ENCODE measurements at places on chromosomes 11 and 22.

DNA sequence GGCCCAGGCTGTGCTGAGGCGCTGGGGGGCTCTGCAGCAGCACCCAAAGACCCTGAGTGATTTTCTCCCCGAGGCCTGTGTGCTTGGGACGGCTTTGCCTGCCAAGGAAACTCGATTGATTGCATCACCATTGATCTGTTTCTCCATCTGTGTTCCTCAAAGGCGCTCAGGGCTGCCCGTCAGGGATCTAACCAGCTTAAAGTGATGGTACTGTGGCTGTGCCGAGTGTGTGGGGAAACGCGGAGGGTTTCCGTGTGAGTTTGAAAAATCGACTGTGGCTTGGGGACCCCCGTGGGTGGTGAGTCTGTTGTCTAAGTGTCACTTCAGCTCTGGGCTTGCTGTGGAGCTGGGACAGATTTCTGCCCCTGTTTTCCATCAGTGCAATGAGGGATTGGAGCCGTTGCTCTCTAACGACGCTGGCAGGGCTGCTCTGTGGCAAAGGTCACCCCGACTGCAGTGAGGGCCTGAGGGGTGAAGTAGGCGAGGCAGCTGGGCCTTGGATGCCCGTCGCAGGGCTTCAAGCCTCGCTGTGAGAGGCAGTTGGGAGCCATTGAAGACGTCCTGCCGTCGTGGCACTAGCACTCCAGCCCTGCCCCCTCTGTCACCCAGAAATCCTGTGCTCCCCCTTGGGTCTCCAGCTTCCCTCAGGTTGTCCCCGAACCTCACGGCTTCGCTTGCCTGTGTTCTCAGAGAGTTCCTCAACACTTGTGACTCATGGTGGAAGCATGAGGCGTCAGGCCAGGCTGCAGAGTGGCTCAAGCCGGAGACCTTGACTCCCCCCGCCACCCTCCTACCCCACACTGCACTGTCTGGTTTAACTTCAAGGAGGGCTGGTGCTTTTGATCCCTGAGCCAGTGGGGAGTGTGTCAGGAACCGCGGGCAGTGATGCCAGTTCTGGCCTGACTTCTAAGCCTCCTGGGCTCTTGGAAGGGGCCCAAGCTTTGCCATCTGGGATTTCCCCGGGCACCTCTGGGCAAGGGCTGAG, 21.8 kb downstream of the CACNA1I start:
- DNase-seq: no peak

DNA sequence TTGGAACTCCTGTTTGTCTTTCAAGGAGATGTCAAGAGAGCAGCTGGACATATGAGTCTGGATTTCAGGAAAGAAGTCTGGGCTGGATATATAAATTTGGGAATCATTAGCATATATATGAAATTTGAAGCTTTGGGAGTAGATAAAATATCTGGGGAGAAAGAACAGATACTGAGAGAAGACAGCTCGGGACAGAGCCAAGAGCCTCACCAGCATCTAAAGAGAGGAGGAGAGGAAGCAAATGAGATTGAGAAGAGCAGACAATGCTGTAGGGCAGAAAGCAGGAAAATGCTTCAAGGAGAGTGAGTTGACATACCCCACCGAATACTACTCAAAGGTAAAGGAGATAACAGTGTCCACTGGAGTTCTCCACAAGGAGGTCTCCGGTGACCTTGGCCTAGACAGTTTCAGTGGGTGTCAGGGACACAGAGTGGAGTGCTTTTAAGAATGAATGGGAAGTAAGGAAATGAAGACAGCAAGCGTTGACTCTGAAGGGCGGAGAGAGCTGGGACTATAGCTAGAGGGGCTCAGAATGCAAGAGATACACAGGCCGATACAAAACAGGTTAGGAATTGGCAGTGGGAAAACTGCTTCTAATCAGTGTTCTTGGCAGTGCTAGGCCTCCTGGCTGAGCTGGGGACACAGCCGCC, 862 bp downstream of the APBB1 start:
- DNase-seq: no peak

DNA sequence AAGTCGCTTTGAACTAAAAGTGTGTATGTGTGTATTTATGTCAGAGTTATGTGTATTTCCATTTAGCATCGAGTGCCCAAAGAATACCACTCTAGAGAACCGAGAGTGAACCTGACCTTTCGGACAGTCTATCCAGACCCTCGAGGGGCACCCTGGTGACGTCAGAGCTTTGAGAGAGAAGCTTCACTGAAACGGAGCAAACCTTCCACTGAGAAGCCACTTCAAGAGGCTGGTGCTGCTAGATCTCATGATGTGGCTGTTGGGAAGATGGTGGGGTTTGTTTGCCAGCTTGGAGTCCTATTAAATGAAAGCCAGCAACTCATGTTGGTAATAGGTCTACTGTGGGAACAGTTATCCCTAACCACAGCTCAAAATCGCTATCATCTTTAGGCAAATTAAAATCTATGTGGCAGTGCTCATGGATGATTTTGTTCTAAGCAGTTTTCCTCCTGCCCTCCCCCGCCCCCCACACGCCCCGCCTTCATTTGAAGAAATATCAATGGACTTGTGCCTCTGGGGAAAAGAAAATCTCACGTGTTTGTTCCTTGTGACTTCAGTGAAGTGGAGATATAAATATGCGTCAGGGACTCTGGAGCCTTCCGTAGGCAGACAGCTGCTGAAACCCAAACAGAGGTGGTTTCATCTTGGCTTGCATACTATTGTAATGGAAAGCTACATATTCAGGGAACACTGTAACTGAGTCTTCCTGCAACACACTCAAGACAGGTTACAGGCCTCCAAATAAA, 22.4 kb upstream of the C11orf96 start:
- no peak for DNase-seq

DNA sequence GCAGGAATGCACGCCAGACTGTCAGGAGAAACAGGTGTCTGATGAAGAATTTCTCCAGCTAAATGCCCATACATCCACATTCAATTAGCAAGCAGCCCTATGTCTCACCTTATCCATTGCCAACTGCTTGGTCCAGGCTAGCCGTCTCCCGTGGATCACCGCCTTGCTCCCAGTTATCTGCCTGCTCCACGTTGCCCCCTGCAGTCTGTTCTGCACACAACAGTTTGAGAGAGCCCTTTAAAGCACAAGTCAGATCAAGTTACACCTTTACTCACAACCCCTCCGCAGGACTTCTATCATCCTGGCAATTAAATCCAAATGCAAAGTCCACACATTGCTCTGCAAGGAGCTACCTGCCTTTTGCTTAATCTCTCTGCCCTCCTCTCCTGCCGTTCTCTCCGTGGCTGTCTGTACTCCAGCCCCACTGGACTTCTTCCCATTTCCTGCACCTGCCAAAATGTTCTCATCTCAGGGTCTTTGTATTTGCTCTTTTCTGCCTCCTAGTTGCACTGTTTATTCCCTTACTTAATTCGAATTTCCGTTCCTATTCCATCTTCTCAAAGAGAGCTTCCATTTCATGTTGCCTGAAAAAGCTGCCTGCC, 185.3 kb upstream of the LARGE1 start:
- DNase-seq: no peak

DNA sequence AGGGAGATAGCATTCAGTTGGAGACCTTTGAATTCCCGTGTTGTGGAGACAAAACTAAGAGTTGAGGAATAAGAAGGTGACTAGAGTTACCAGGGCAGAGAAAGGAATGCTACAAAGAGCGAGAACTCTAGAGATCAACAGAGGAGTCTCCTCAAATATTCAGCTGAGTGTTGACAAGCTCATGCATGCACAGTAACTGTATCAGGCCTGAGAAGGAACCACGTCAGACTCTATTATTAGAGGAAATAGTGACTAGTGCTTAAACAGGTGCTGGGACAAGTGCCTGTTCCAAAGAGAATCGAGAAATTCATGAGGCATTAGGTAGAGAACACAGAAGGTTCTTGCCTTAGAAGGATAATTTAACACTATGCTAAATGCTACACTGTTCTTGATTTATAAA, 333.8 kb upstream of the CHORDC1 start:
- no peak for DNase-seq

GRCh38 chr11:87255589-87255988, 217.9 kb downstream of the TMEM135 start:
- DNase-seq: no peak

GRCh38 chr22:44814266-44815098, 62.1 kb downstream of the ARHGAP8 start:
- DNase-seq: no peak

GRCh38 chr11:118918128-118918685, 7.5 kb downstream of the BCL9L start:
- no peak for DNase-seq

DNA sequence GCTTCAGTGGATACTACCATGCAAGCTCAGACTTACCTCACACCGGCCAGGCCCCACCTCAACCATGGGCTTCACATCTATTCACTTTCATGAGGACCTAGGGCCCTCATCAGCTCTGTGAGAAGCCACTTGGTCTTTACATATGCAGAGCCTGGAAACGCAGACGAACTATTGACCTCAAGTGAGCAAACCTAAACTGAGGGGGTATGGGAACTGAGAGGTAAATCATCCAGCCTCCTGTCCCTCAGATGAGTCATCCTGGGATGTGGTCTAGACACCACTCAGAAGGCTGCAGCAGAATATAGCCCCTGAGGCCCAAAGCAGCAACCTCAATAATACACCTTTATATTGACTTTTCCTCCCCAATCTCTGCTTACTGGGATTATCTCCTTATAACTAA, 578.0 kb downstream of the INSC start:
- DNase-seq: no peak

DNA sequence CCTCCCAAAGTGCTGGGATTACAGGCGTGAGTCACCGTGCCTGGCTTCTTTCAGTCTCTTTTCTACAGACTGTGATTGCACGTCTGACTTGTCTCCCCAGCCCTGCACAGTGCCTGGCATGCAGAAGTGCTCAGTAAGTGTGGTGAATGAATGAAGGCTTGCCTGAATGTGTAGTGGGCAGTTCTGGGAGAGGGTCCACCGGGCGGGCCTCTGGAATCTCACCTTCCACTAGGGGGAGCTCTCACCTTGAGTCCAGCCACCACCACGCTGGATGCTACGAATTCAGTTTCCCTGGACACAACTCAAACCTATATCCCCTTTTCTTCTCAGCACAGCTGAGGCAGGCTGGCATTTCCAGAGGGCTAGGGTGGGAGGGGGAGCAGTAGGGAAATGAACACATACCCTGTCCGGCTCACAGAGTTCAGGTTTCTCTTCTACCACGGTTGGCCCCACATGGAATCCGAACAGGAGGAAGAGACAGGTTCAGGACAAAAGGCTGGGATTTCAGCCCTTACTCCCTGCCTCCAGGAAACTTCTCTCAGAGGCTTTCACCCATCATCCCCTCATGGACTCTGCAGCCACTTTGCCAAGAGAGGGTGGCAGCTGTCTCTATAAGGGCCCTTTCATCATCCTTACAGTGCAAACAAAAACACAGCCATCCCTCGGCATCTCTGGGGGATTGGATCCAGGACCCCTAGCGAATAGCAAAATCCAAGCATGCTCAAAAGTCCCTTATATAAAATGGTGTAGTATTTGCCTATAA, 86.8 kb downstream of the NECTIN1 start:
- DNase-seq: no peak

DNA sequence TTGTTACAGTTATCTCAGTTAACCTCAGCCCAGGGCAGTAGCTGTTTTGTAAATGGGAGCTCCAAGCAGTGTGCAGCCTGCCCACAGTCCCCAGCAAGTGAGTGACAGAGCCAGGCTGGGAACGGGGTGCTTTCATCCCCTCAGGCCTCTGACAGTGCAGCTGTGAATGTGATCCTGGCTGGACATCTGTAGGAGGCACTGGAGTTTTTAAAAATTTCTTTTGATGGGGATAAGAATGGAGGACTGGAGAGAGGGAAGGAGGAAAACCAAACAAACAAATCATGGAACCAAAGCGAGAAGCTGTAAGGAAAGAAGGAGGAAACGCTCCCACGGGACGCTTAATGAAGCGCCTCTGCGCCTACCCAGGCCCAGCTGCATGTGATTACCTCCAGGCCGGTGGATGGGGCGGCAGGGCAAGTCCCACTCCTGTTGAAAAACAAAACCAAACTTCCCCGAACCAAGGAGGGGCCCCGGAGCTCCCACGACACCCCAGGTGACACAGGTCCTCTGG, 40.6 kb downstream of the SCUBE1 start:
- DNase-seq: no peak

DNA sequence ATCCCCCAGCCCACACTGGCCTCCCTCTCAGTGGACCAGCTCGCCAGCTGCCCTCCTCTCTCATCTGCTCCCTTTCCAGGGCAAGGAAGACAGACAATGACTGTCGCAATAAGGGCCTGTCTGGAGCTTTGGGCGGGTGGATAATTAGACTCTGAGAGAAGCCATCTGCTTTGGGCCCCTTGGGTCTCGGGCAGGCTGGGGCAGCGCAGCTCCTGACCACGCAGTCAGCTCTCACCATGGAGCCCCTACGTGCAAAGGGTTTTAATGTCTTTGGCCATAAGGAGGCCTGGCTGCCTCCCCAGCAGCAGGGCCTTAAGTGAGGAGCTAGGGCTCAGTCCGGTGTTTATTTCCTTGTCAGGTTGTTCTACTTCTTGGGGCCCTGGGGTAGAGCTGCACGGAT, 153.9 kb downstream of the CHST1 start:
- DNase-seq: no peak

- no peak for DNase-seq
Measured at GRCh38 chr11:87804176-87804575, 371.1 kb downstream of the RAB38 start.

- DNase-seq: no peak
Measured at GRCh38 chr11:64569300-64569970, 21.6 kb upstream of the SLC22A12 start.

- DNase-seq: no peak
Measured at GRCh38 chr11:123681030-123681429, 26.6 kb upstream of the SCN3B start.

- DNase-seq: no peak
Measured at GRCh38 chr11:35010654-35011053, 94.2 kb downstream of the PDHX start.

- DNase-seq: no peak
Measured at GRCh38 chr11:132504501-132505041, 1027.7 kb downstream of the OPCML start.

DNA sequence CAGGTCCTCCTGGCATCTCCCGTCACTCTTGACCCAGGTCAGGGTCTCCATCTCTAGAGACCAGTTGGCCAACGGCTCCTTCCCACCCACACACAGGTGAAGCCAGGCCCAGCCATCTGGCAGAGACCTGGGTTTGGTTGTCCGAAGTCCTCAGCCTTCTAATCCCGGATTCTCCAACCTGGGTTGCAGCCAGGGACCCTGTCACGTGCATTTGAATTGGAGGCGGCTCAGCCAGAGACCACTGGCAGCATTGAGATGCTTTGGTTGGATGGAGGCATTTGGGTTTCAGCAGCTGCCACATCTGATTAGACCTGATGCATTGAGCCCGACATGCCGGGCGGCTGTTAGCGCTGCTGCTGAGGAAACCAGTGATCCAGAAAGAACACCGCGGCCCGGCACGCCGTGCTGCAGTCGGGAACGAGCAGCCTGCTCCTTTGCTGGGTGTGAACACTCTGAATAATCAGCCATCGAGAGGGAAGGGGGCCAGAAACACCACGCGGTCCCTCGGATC, 163.2 kb downstream of the BRD1 start:
- no peak for DNase-seq

DNA sequence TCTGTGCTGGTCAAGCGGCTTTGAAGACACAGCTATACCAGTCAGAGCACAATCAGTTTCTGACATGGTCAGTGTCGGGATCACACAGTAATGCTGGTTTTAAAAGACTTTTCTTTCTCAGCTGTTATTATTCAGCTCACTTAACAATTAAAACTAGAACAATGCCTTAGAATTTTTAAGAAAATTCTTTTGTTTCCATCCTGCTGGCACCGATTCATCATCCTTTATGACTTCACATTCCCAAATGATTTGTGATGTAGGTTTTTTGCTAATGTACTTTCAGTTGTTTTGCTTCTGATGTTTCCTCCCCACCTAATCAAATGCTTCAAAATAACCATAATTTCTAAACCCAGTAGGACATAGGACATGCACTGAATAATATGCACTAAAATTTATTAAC, 34.5 kb upstream of the OLFML1 start:
- no peak for DNase-seq

All from activated naive CD4-positive, alpha-beta T cell (primary cell).